ENCODE measurements at places on chromosomes 1 and 21. TPM values are rescaled to one million over a fixed set of nuclear protein-coding genes. Genes with fewer than 3 reads are reported as not detected.

Gene ZBTB17
- total RNA-seq, result 61.0 TPM

Gene AMY1B
- not detected for total RNA-seq

Gene OR10J1
- total RNA-seq, result not detected

Gene KPRP
- not detected for total RNA-seq

Gene FCRL1
- not detected for total RNA-seq

Gene TLCD4
- 0.12 TPM for total RNA-seq

Gene CFHR4
- total RNA-seq, result not detected

Gene TNFRSF18
- total RNA-seq, result 8.0 TPM

Gene FAM163A
- total RNA-seq, result 0.11 TPM

Gene PROX1
- total RNA-seq, result not detected

Gene ICOSLG
- 4.2 TPM for total RNA-seq

DNA sequence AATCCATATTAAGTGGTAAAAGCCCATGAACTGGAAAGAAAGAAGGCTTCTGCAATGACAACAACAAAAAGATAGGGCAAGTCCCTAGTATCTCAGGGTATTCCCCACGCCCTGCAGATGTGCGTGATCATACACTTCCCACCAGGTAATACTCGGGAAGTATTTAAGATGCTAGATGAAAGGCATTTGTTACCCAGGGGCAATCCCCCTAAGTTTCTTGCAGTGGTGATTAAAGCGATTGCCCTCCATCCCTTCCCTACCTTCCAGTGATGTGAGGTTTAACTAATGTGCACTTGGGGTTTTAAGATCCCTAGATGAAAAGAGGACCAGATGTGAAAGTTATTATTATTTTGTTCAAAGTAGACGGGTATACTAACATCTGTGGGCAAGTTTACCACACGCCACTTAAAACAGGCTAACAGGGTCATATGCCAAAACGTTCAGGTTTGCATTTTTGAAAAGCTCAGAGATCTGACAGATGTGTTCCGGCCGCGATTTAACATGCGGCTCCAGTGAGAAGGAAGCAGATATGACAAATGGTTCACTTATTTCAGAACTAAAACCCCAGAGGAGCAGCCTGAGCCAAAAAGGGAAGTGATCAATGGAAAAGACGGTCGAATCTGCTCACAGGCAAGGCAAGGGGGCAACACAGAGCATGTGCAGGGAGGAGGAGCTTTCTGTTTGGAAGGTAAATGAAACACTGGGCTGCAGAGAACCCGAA is 17.4 kb downstream of the TIAM1 start:
- DNase-seq, result peak; percentile 41

GRCh38 chr1:226644541-226645176 is 94.4 kb downstream of the ITPKB start:
- peak; percentile 35 for DNase-seq

GRCh38 chr1:179228783-179229213 is 679 bp downstream of the ABL2 start:
- DNase-seq, result no peak

GRCh38 chr1:236808564-236809130 is 13.6 kb downstream of the MTR start:
- no peak for DNase-seq

GRCh38 chr1:1420654-1421141 is 378 bp downstream of the ANKRD65 start:
- peak; percentile 15 for DNase-seq

- no peak for DNase-seq
Measured at GRCh38 chr1:195337646-195338045, 1270.6 kb downstream of the KCNT2 start.

DNA sequence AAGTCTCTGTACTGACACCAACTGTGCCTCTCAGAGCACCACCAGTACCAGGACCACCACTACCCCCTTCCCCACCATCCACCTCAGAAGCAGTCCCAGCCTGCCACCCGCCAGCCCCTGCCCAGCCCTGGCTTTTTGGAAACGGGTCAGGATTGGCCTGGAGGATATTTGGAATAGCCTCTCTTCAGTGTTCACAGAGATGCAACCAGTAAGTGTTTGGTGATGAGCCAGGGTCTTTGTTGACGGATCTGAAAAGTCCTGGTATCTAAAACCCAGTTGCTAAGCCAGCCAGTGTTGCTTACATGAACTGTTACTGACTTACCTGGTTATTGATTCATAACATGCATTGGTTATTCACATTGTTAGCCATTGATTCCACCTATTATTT is 1.1 kb downstream of the C1orf56 start:
- no peak for DNase-seq

- no peak for DNase-seq
Measured at GRCh38 chr21:19440792-19441655, 1037.4 kb upstream of the TMPRSS15 start.

DNA sequence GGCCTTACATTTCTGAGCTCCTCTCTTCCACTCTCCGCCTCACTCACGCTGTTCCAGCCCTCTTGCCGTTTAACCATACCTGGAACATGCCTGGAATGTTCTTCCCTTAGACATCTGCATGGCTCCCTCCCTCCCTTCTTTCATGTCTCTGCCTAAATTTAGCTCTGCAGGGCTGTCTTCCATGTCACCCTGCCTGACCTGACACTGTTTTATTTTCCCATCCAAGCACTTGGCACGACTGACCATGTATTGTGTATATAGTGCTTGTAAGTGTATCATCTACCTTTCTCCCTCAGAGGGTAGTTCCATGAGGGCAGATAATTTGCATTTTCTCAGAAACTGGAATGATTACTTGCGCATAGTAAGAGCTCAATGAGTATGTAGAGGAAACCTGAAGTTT is 47.3 kb downstream of the ST6GALNAC3 start:
- no peak for DNase-seq

DNA sequence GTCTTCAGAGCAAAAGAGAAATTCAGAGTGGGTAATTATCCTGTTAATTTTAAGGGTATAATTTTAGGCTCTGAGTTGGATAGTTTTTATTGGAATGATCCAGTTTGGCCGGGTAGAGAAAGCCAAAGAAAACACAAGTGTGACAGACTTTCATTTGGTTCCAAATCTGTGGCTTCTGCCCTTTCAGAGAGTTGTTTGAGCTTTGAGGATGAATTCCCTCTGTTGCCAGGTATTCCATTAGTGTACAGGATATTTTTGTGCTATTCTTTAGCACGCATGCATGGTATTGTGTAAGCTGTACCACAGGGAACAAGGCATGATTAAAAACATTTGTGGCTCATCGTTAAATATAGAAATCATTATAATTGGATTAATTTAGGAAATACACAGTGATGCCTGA is 384.4 kb downstream of the ADGRL2 start:
- DNase-seq, result no peak

DNA sequence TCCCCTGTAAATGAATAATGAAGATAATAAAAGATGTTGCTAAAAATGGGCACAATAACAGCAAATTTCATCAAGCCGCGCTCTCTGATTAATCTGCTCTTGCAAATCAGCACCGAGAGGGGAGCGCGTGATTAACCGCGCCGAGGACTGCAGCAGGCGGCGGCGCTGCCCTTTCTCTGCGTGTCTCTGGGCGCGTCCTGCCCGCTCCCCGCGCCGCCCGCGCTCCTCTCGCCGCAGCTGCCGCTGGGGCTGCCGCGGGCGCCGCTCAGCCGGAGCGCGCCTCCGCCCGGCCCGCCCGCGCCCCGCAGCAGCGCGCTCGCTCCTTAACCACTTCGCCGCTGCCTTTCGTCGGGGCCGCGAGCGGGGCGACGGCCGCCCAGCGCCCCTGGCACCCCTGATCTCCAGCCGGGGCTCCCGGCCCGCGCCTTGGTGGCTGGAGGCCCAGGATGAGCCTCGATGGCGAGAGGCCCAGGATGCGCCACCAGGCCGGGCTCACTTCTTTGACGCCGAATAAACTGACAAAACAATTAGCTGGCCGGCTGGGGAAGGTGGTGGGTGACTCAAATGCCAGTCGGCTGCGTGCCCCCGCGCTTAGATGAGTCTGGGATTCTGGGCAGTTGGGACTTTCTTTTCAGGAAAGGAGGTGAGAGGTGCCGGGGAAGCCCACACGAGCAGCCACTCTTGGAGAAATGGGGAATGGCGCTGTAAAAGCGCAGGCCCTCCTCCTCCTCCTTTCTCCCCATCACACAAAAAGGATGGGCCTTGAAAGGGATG is 221.4 kb upstream of the PKN2 start:
- no peak for DNase-seq

DNA sequence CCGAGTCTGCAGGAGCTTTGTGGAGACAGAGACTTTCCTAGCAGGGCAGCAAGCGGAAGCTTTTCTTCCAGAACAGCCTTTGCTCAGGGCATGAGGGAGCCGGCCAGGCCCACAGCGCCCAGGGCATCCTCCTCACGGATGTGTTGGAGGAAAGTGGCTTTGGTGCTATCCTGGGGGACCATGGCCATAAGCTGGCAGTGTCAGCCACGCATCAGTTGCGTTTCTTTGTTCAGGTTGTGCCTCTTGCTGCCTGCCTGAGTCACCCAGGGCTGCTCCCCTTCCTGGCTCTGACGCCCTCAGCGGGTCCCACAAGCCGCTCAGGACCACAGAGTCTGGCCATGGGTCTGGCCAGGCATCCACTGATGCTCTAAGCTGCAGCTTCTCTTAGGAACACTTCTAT is 39.6 kb upstream of the PRSS38 start:
- DNase-seq, result no peak

DNA sequence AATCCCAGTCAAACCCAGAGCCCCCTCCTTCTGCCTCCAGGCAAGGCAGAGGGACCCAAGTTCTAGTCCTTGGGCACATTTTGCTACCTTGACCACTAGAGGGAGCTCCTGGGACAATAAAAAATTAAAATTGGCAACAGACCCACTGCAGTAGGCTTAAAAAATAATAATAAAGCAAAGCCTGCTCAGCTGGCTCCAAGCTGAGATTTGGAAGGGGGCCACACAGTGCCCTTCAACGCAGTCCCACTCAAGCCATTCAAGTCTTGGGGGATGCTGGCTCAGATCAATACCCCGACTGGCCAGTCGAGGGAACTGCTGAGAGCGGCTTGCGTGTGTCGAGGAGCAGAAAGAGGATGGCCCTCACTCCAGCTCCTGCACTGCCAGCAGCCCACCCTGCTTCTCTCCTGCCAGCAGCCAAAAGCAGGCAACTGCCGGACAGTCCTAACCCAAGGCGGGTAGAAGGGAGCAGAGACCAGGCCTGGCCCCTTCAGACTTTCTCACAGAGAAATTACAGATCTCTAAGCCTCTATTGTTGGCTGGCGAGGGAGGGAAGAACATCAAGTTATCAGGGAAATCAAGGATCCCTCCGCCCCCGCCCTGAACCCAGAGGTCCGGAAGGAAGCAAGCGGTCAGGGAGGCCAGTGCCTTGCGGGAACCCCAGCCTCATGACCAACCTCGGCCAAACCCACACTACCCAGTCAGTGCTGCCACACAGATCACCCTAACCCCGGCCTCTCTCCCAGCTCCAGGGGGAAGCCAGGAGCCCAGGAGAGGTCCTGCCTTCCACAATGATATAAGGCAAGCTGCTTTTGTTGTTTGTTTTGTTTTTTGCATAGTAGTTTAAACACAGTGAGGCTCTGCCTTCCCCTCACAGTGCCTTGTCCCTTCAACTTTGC is 4.9 kb upstream of the ALDH4A1 start:
- DNase-seq, result peak; percentile 82

GRCh38 chr1:162856260-162856659 is 4.7 kb downstream of the CCDC190 start:
- no peak for DNase-seq

DNA sequence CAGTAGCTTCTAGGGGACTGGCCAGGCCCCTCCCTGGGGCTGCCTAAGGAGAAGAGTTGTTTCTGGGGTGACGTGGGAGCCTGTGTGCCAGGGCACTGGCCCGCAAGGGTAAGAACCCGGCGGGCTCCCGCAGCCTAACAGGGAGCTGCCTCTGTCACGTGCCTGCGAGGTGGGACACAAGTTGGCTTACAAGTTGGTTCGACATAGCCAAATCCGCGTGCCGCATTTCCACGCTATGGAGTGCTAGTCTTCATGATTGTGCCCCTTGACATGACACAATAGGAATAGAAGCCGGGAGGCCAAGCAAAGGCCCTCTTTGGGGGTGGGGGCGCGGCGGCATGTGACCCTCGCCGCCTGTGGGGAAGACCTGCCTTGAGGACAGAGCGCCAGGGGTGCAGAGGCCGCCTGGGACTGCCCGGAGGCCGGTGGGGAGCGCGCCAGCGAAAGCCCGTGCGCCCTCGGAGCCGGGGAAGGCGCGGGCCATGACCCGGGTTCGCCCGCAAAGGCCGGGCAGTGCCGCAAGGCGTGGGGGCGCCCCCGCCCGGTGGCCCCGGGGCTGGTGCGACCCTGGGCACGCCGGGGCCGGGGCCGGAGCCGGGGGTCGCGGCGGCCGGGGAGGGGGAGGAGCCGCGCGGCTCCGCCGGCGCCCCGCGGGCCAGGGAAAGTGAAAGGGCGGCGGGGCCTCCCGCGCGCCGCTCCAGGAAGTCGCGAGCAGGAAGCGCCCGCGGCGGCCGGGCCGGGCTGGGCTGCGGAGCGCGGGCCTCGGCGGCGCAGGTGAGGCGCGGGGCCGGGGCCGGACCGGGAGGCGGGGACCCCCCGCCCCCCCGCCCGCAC is at the start of gene SLC37A1:
Gene SLC37A1 (plus strand): TSS at position 702 of the 834 bp plus-strand sequence. CDS start 4,603 bp downstream, outside the sequence.
- DNase-seq, result peak; percentile 44

DNA sequence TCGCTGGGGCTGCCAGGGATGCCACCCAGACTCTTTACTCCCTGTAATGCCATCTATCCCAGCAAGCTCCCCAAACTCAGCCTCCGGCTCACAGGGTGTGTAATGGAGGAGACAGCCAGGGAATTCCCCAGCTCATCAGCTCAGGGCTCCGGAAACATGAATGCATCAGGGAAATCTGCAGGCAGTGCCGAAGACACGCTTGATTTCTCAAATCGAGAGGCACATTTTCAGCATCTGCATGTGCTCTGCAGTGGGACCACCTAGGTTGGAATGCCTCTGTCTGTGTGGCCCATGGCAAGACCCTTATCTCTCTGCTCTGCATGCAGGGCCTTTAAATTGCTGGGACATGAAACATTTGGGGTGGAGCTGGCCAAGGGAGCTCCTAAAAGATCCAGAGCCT is 170.1 kb downstream of the TRABD2B start:
- no peak for DNase-seq

All from CD4-positive, alpha-beta memory T cell (primary cell).